ENCODE measurements at places on chromosomes 11 and 22.
A peak's percentile ranks its signal among the peaks of the same experiment; 100 is the strongest.

DNA sequence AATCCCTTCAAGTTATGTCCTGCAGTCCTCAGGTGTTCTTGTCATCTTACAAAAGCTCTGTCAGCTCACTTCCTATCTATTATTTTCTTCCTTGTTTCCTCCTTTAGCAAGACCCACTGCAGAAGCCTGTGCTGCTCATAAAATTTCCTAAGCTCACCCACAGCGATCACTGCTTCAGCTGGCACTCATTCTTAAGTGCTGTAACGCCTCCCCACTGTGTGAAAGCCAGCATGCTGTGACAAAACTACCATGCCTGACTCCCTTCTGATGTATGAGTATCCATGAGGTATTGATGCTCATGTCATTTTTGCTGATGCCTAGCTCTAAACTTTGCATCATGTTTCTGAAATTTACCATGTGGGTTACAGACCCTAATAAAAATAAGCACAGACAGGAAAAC, 41.5 kb upstream of the CNTN5 start:
- peak; percentile 57 for DNase-seq

DNA sequence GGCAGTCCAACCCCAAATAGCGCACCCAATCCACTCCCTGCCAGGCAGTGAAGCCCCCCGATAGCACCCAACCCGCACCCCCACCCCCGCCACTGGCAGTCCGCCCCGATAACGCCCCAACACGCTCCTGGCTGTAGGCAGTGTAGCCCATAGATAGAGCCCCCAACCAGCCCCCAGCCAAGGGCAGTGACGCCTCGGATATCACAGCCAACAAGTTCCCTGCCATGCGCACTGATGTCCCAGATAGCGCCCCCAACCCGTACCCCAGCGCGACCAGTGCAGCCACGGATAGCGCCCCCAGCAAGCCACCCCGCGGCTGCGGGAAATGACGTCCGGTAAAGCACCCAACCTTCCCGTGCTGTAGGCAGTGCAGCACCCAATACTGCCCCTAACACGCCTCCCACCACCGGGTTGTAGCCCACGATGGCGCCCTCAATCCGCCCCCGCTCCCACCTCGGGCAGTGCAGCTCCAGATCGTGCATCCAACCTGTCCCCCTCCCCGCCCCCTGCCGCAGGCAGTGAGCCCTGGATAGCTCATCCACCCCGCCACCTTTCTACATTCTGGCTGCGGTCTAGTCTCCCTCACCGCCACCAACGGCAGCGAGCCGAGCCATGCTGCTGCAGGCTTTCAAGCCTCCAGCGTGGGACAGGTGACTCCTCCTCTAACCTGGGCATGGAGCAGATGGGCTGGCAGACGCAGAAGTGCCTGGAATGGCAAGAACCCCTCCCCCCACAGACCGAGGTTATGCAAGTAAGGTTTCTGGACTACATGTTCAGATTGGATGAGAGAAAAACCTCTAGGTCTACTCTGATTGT, 625 bp downstream of the RFPL2 start:
- no peak for DNase-seq

DNA sequence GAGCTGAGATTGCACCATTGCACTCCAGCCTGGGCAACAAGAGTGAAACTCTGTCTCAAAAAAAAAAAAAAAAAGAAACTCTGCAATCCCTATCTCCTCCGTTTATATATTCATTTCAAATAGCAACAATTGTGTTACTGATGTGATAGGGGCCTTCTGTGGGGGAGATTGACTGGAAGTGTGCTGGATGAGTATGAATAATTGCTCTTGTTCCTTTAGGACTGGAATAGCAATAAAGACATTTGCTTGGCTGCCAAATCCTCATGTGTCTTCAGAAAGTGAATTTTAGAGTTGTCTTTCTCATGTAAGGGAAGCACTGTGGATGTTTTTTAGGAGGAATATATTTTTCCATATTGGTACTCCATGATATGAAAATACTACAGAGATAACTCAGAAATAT, 21.1 kb upstream of the ME3 start:
- DNase-seq, result no peak

DNA sequence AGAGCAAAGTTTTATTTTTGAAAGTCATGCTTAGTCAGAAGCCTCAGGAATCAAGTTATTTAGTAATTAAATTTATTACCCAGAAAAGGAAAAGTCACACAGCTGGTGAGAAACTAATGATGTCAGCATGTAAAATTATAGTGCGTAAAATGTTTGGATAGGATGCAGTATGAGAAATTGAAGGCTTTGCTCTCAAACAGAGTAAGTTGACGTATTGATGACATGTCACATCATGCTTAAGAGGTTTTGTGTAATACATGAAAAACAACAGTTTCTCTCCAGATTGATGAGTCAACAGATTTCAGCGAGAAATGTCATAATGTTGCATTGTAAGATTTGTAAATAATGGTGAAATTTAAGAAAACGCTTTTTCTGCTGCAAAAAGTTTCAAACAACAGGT, 769.8 kb downstream of the METTL15 start:
- DNase-seq, result no peak

DNA sequence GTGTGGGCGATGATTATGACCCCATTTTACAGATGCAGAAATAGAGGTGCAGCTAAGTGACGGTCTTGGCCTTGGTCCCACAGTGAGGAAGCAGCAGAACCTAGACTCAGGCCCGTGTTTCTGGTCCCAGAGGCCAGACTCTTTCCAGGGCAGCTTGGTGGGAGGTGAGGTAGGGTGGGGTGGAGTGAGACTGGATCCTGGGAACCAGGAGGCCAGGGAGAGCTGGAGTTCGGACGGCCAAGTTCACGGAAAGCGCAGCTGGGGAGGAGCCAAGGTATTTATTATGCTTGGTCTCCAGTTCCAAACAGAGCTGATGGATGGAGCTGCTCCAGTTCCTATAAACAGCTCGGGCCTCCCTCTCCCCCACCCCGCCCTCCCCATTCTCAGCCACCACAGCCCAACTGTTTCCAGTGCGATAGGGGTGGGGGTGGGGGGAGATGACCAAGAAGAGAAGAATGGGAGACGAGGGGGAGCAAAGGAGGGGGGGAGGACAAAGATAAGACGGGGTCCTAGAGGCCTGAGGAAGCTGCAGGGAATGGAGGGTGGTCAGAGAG, 16.2 kb downstream of the LRRC32 start:
- DNase-seq, result no peak

DNA sequence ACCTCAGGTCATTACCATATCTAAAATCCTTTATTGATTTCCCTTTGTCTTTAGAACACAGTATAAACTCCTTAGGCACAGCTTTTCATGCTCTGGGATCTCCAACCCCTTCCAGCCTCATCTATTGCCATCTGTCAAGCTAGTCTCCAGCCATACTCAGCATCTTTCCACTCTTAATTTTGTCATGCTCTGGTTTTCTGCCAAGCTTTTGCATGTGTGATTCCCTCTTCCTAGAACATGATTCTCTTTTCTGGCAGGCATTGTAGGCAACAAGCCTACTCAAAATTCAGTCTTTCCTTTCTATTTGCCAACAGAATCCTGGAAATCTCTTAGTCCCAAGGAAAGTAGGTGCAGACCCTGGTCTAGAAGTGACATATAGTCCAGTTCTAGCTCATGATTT, 35.5 kb upstream of the SLC6A5 start:
- no peak for DNase-seq

- no peak for DNase-seq
These were observed 664.2 kb upstream of the FAT3 start for GRCh38 chr11:91560434-91560833.

DNA sequence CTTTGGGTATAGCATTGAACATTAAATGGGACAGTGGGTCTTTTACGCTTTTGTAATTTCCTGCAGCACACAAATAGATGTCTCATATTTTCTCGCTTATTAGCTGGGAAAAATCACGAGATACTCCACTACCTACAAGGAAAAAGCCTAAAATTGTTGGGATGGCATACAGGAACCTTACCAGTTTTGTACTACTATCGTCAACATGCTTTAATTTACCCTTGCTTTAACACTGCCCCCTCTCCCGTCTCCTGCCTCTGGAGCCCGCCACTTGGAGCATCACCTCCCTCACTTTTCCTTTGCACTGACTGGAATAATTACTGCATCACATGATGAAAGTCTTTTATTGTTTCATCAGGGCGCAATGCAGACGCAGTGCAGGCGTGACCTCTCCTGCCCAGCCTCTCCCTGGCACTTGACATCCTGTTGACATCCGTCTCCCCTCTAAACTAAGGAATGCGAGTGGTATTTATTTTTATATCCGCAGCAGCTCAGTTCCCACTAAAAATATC, 1.0 kb upstream of the FNBP4 start:
- DNase-seq, result peak; percentile 64

DNA sequence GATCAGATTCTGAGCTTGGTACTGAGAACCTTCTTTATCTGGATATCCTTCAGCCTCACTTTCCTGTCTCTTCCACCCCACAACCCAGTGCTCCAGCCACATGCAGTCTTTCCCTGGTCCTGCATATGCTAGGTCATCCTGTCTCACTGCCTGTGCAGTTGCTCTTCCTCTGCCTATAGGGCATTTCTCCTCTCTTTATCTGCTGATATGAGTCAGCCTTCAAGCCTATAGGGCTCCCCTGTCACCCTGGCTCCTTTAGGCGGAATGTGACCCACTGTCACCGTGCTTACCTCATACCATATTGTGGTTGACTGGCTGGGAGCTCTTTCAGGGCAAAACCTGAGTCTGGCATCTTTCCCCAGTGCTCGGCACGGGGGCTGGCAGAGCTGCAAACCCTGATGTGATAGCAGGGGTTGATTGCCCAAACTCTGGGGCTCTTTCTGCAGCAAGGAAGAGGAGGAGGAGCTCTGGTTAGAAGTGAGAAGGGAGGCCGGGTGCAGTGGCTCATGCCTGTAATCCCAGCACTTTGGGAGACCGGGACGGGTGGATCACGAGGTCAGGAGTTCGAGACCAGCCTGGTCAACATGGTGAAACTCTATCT, 26.3 kb downstream of the MEI1 start:
- no peak for DNase-seq

DNA sequence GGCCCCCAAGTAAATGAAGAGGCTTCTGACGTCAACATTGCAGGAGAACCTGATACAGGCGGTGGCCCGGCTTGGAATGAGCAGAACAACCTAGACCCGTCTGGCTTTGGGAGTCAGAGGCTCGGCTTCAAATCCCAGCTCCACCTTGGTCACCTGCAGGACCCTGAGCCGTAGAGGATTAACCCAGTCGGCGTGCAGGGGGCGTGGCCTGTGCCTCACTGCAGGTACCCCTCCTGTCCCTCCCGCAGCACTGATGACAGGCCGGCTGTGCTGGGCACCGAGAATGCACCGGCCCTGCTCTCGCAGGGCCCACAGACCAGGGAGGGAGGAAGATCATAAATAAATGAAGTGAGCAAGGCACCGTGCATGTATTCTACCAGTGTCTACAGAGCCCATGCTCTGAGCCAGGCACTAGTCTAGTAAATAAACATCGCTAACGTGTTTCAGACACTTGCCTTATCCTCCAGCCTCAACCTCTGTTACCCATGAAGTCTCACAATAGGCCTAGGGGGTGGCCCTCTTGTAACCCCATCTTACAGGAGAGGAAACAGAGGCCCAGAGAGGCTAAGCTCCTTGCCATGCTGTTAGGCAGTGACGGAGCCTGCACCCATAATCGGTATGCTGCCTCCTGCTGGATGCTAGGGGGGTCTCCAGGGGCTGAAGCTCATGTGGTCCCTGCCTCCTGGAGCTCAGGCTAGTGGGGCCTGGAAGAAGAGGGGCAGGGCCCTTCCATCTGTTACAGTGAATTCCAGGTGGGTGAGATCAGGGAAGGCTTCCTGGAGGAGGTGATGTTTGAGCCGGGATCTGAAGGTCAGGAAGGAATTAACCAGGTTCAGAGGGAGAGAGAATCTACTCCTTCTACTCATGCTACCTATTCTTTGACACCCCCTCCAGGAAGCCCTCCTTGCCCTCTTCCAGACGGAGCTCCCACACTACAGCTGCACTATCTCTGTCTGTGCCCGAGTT, 53.4 kb downstream of the RTL6 start:
- DNase-seq, result no peak

- no peak for DNase-seq
These were observed 773.2 kb downstream of the KCNA4 start for GRCh38 chr11:29243616-29244015.

DNA sequence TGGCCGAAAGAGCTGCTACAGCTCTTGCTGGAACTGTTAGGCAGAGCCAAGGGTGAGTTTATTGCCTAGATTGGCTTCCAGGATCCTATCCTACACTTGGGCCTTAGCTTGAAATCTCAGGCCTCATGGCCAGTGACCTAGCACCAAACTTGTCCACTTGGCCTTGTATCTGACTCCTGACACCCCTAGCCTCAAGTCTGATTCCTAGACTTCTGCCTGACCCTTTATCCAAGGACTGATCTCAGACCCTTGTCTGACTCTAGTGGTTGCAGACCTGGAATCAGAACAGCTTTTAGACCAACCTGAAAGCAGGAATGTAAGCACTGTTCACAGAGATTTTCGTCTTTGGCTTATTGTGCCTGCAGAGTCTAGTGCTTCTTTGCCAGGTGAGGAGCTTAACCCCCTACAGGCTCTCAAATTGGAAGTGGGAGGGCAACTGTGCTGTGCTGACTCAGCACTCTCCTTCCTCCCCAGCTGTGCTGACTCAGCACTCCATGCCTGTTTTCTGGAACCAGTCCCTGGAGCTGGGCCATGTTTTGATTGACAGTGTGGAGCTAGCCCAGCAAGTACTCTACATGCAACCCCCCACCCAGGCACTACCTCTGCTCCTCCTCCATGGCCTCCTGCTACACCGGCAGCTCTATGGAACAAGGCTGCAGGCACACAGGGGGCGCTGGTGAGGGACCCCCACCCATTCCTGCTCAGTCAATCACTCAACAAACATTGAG, 35.1 kb downstream of the RRP8 start:
- no peak for DNase-seq

GRCh38 chr11:120335556-120335907, 681 bp upstream of the ARHGEF12 start:
- no peak for DNase-seq

GRCh38 chr22:50696251-50696798, 23.7 kb downstream of the SHANK3 start:
- DNase-seq, result no peak

DNA sequence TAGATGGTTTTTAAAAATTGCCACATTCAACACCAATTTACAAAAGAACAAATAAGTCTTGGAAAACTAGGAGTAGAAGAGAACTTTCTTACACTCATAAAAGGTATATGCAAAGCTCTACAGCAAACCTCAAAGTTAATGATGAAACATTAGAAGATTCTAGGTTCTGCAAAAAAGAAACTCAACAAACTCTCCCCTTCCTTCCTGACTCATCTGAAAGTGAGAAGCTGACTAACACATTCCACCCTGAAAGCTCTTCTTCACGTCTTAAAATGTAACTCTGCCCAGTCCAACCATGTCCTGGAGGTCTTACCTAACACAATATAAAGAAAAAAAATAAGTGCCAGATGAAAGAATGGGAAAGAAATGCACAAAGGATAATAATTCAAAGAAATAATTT, 218.9 kb upstream of the ISX start:
- DNase-seq, result no peak

DNA sequence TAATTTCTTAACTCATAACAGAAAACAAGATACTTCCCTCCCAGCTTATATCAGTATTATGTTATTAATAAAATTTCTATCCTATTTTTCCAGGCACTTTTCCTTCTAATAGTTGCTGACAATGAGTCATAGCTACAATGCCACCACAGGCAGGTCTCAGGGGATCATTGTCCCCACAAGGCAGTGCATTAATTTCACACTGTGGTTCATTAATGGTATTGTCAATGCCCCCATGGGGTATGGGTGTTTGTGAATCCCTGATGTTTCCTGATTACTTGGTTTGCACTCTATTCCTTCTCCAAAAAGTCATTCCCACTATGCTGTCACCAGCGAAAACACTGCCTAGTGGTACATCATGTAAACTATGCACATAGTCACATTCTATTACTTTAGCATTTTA, 345.5 kb upstream of the CTSC start:
- DNase-seq, result no peak
